ENCODE measurements at places on chromosomes 4 and X.

- DNase-seq = no peak
Measured at GRCh38 chrX:13270360-13270759, 49.5 kb downstream of the ATXN3L start.

DNA sequence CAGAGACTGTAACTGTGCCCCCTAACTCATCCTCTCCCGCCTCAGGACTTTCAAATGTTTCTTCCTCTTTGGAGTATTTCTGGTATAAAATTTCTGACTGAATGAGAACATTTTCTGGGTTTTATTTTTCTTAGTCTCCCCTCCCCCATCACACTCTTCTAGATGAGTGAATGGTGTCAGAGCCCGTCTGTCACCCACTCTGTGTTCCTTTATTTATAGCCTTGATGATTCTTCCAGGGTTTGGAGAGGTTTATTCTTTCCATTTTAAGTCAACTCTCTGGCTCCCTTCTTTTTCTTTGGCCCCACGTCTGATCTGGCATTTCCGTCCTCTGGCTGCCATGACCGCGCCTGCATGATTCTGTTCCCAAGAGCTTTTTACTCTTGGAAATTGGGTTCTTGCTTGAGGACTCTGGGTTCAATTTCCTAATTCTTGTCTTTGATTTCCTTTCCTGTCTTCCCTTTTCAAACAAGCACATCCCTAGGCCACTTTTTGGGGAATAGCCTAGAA is 128.8 kb downstream of the NSUN7 start:
- DNase-seq = no peak

DNA sequence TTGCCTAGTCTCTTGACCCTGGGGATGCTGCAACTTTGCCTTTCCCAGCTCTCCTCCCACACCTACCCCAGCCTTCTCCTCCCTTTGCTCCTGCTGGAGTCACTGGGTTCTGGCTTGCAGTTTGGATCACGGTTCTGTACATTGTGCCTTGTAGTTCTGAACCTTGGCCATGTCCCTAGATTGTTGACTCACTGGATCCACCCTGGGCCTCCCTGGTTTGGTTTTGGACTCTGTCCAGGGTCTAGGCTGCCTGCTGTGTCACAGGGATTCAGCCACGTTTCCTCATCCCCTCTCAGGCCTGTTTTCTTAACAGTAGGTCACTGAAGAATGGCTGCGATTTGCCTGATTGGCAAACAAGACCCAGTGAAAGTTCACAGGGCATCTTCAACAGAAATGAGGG is 11.5 kb upstream of the GABRE start:
- DNase-seq = no peak

- no peak for DNase-seq
Measured at GRCh38 chr4:40192114-40193015, 4.5 kb upstream of the RHOH start.

DNA sequence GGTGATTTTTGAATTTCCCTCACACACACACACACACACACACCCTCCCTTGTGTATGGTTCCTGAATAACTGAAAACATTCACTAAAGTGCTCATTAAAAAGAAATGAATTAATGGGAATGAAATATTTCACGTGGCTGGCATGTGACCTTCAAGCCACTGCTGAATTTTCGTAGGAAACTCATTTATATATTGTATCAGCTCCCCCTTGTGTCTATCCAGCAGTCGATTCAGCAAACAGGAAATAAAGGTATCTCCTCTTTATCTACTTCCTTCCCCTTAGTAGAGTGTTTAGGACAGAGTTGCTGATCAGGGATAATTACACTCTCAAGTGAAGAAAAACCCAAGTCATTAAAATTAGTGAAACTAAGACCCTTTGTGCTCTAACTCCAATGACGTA is 912.6 kb upstream of the LCORL start:
- DNase-seq = no peak

- peak; percentile 58 for DNase-seq
Measured at GRCh38 chrX:47745416-47745815, 86.4 kb upstream of the UXT start.

GRCh38 chrX:24200133-24200532 is 50.6 kb downstream of the ZFX start:
- no peak for DNase-seq

- peak; percentile 60 for DNase-seq
Measured at GRCh38 chrX:19334945-19335626, 8.6 kb upstream of the PDHA1 start.

GRCh38 chr4:108531461-108531860 is 88.9 kb upstream of the RPL34 start:
- DNase-seq = no peak
